GM12878 (cell line): ENCODE measurements at places on chromosomes 4 and X.

DNA sequence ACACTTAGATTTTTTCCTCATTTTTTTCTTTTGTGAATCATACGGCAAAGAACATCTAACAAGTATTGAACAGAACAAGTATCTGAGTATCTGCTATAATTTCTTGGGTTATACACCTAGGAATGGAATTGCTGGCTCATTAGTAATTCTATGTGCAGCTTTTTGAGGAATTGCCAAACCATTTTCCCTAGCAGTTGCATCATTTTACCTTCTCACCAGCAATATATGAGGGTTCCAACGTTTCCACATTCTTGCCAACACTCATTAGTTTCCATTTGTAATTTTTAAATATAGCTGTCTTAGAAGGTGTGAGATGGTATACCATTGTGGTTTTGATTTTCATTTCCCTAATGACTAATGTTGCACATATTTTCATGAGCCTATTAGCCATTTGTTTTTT is 41.1 kb upstream of the DCAF8L1 start:
- no peak for DNase-seq

DNA sequence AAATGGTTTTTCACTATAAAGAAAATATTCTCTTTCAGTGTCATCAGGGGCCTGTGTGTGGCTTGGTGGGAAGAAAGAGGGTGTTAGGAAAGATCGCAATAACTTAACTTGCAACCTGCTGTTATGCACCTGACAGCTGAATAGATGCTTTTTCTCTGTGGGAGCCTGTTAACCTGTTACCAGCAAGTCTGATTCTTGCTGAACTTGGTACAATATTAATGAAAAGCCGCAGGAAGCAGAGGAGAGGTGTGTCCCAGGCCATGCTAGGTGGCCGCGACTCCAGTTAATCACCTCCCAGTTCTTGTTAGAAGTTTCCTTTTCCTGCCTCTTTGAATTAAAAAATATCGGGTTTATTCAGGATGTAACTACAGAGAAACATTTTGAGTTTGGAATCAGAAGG is 494.8 kb upstream of the AGA start:
- no peak for DNase-seq

GRCh38 chrX:71533516-71533850 is 579 bp downstream of the OGT start:
- DNase-seq: no peak

- DNase-seq: no peak
Measured at GRCh38 chr4:1910643-1911042, 39.5 kb downstream of the NSD2 start.

- no peak for DNase-seq
Measured at GRCh38 chrX:101550751-101551379, 518 bp downstream of the ARMCX1 start.

DNA sequence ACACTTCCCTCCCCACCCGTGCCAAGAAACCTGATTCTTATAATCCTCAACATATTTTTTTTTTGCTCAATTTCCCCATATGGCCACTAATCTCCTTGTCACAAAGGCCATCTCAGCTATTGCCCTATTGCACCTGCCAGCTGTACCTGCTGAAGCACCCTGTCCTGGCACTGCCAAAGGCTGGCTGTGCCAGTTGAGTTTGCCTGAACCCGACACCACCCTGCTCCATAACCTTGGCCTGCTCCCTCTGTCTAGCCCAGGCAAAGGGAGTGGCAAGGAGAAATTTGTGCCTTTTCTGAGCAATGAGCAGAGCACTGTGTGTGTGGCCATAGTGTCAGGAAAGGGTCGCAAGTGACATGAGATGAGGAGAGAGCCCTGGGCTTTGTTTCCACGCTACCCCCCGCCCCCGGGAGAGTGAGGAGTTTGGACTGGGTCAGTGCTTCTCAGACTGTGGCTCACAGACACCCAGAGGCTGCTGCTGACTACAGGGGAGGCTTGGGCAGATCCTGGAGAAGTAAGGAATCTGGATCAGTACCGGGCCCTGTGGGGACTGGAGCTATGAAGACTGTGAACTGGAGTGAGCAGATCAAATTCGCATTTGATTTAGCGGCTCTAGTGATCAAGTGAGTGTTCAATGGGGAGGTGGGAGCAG is 42.2 kb upstream of the HMGB3 start:
- no peak for DNase-seq

- no peak for DNase-seq
Measured at GRCh38 chr4:152074088-152074437, 313.3 kb upstream of the GATB start.

DNA sequence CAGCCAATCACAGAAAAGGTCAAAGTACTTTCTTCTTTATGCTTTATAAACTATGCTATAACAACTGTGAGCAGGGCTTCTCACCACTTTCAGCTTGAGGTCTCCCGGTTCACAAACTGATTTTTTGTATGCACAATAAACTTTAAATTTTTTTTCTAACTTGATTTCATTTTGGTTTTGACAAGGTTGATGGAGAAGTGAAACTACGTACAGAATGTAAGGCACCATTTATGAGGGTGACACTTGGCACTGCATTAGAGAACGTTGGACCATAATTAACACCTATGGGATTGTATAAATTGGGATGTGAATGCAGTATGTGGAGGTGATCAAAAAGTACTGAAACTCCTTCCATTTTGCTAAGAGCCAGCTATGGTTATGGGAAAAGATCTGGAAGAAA is 857.9 kb upstream of the HTR2C start:
- DNase-seq: no peak

GRCh38 chr4:187357045-187357643 is 633.5 kb upstream of the FAT1 start:
- no peak for DNase-seq

DNA sequence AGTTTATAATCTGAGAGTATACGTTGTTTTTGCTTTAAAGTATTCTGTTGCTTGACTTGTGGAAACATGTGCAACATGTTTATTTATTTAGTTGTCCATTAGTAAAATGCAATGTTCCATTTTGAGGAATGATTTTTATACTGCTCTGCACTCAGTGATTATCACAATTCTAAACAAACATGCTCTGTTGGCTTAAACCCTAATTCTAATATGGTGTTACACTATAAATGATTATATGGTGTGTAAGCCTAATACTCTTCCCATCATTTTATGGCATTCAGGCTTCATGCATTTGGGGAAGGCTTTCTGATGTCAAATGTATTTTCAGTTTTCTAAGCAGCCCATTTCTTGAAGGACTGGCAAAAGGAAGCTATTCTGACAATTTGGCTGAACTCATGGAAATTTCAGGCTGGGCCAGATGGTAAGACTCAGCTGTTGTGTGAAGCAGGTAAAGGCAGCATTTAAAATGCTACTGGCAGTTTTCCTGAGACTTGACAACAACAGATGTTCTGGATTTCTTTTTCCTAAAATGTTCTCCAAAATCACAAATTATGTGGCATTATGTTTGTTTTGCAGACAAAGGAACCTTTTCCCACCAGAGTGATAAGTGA is 336.7 kb upstream of the GNPDA2 start:
- DNase-seq: no peak

- DNase-seq: no peak
Measured at GRCh38 chrX:15976396-15976795, 121.8 kb upstream of the AP1S2 start.

DNA sequence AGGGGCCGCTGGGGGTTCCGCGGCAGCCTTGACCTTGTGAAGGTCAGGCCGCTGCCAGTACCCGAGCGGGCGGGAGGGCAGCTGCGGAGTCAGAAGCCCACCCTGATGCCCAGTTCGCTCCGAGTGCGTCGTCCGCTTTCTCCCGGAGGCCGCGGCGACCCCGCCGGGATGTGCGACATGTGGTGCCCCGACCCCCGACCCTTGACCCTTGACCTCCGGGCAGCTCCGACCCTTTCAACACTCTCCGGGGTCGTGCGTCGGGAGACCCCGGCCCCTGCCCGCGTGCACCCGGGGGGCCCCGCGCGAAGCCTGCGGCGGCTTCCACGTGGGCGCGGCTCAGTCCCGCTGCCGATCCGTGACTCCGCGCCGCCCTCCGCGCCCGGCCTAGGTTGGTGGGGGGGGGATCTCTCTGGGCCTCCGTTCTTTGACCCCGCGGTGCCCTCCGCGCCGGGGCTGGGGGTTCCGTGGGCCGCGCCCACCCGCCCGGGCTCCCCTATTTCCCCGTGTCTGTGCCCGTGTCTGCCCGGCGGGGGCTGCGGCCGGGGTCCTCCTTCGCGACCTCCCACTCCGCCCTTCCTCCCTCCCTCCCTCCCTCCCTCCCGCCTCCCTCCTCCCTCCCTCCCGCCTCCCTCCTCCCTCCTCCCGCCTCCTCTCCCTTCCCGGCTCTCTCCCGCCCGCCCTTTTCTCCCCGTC is 609 bp upstream of the SLC25A6 start:
- no peak for DNase-seq

GRCh38 chr4:42914937-42915336 is 22.4 kb downstream of the GRXCR1 start:
- DNase-seq: no peak

GRCh38 chr4:76224171-76224570 is 10.5 kb upstream of the SCARB2 start:
- no peak for DNase-seq

DNA sequence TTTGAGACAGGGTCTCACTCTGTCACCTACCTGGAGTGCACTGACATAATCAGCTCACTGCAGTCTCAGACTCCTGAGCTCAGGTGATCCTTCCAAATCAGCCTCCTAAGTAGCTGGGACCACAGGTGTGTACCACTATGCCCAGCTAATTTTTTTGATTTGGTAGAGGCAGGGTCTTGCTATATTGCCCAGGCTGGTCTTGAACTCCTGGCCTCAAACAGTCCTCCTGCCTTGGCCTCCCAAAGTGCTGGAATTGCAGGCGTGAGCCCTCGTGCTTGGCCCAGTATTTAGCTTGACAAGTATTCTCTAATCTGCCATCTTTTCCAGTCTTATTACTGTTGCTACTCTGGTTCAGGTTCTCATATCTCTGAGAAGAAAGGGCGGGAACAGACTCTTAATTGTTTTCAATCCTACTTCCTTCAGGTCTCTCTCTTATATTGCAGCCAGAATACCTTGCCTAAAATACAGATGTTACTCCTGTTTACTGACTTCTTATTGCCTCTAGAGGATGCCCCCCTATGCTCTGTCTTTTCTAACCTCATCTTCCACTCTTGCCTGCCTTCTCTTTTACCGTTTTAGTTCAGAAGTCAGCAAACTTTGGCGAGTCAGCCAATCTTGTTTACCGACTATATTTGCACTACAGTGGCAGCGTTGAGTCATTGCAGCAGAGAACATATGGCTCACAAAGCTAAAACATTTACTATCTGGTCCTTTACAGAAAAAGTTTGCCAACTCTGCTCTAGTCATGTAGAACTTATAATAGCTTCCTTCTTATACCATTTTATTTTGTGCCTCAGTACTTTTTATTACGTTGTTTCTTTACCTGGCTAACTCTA is 19.0 kb downstream of the MRPL1 start:
- DNase-seq: no peak

GRCh38 chr4:101411926-101412325 is 64.6 kb upstream of the PPP3CA start:
- no peak for DNase-seq

- DNase-seq: no peak
Measured at GRCh38 chr4:169841776-169842175, 84.0 kb upstream of the HPF1 start.

DNA sequence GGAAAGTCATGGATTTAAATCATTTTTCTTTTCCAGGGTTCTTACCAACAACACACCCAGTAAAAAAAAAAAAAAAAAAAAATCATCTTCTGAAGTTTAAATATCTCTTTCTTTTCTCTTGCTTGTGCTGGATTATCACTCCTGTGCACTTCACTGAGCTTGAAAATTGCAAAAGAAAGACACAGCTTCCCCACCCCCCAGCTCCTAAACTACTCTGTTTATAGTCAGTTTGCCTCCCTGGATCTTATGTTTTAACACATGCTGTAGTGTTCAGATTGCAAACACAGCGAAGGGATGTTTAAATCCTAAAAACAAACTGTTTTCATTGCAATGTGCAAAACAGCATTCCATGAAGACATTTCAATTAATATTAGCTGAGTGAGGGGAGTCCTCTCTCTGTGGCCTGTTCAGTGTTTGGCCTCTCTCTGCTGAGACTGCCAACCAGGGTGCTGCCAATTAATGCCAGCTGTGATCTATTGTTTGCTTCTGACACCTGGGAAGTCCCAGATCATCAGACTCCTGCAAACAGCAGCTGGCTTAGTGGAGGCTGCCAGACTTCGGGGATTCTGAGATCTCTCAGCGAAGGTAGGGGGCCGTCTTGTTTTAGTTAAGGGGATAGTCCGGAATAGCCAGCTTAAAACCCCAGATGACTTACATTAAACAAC is 171.1 kb upstream of the PITX2 start:
- no peak for DNase-seq

GRCh38 chrX:76126851-76127250 is 46.0 kb upstream of the PBDC1 start:
- DNase-seq: no peak
